NCI-H1092 (cell line): ENCODE measurements at places on chromosomes 5 and 9.

GRCh38 chr5:32278406-32278805 lies 34.3 kb downstream of the MTMR12 start:
- no peak for DNase-seq

DNA sequence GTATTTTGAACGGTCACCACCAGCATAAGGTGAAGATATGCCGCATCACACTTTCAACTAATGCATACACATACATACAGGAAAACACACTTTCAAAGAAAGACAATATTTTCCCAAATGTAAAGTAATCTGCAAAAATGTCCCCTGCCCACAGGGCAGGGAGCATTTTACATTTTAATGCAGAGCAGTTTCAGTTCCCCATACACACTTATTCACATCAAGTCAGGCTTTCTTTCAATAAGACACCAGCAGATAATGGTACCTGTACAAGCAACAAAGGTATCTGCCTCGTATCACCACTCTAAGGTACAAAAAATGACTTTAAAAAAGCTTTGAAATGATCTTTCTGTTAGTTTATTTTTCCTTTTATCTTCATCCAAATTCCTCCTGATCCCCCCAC lies 247.1 kb upstream of the CCNG1 start:
- no peak for DNase-seq

GRCh38 chr5:120624021-120624563 lies 160.0 kb downstream of the PRR16 start:
- no peak for DNase-seq

- no peak for DNase-seq
Measured at GRCh38 chr5:58458141-58458742, 1.6 kb downstream of the PLK2 start.

GRCh38 chr5:150064681-150065220 lies 21.6 kb downstream of the CSF1R start:
- DNase-seq = no peak

DNA sequence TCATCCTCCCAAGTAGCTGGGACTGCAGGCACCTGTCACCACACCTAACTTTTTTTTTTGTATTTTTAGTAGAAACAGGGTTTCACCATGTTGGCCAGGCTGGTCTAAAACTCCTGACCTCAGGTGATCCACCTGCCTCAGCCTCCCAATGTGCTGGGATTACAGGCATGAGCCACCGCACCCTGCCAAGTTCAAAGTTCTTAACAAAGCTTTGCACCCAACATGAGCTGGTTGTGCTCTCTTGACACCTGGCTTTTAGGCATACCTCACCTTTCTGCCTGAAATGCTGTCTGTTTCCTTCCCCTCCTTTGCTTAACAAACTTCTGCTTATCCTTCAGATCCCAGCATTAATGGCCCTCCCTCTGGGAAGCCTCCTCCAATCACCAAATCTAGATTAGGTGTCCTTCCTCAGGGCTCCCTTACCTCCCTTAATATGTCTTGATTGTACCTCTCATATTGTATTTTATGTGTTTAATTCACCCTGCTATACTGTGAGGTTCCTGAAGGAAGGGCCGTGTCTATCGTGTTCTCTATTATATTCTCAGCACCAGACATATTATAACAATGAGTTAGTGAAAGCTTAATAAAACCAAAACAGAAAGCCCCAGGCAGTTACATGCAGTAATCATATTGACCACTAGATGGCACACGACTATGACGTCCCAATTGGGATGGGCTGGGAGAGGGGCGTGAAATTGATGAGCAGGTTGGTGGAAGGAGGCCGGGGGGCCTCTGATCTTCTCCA lies 62.9 kb upstream of the PPARGC1B start:
- DNase-seq = no peak

DNA sequence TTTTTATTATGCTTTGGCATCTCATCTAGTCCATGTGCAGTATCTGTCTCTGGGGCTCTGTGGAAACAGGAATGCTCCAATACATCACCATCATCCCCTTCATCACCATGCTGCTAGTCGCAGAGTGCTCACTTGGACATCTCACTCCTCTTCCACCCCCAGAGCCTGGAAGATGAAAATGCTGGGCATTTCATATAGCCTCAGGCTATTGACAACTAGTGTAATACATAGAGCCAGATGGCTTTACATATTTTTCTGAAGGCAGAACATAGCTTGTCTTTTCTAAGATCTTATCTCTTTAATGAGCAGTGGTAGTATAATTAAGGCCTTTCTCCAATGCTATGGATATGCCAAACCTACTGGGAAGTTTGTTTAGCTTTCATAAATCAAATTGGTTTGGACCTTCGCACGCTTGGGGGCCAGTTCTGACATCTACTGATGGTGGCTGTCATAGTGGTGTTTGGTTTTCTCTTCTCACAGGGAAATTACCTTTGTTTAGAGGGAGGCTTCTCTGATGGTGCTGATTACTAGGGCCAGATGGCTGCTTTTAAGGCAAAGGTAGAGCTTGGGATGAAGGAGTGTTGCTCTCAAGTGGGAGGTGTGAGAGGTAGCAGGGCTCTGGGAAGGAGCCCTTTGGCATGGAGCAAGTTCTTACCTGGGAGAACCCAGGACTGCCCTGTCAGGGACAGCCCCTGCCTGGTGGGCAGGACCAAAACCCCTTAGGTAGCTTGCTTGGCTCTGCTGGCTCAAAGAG lies 63.1 kb upstream of the CXCL14 start:
- DNase-seq = no peak

DNA sequence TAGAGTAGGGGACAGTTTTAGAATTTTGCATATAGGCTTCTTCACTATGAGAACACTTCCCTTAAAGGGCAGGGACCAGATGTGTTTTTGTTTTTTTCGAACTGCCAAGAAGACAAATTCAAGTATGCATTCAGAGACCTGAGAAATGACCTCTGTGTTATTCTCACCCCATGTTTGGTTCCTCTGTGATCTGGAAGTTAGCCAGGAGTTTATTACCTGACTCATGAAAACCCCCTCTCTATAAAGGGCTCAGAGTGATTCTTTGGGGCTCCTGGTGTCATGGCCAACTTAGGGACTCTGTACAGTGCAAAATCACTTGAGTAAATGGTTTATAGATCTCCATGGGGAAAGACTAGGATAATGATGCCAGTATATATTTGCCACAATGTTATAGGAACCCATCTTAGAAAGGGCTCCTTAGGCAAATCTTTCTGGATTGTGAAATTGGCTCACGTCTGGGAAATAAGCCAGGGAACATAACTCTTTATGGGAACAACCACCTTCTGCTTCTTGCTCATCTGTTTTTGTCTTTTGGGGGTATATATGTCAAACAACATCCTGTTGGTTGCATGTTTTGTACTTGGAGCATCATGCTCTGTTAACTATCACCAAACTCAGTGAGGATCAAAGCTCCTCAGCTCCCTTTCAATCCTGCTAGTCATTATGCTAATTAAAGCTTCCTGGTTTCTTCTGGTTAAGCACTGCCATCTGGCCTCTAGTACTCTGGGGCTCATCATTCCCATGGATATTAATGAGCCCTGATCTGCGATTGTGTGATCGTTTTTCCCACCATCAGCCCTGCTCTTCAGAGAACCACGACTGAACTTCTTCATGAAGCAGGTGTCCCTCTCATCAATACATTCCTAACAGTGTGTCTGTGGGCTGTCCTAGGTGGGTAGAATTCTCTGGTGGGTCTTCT lies 173.4 kb upstream of the CDH12 start:
- no peak for DNase-seq

DNA sequence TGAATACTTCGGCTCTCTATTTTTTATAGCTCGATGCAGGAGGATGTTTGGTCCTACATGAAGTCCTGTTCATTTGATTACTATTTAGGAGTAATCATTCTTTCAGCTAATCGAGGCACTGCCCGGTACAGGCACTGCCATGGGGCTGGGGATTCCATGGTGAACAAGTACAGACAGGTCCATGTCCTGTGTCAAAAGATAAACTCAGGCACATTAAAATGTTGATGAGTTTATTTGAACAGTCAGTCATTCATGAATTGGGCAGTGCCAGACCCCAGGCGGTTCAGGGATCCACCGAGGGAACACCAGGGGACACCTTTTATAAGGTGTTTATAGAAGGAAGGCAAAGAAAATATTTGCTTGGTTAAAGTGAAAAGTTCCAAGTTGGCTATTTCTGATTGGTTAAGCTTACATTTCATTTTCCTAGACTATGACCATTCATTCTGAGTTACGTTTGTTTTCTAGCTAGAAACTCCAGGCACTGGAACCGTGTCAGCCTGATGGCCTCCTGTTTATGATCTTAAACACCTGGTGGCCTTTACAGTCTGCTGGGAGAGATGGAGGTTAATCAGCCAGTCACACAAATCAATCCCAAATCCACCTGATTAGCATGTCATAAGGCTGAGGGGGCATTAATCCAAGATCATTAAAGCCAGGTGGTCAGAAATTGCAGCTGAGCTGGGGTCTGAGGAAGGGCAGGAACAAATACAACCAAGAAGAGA lies 47.0 kb upstream of the TDRD7 start:
- DNase-seq = no peak

DNA sequence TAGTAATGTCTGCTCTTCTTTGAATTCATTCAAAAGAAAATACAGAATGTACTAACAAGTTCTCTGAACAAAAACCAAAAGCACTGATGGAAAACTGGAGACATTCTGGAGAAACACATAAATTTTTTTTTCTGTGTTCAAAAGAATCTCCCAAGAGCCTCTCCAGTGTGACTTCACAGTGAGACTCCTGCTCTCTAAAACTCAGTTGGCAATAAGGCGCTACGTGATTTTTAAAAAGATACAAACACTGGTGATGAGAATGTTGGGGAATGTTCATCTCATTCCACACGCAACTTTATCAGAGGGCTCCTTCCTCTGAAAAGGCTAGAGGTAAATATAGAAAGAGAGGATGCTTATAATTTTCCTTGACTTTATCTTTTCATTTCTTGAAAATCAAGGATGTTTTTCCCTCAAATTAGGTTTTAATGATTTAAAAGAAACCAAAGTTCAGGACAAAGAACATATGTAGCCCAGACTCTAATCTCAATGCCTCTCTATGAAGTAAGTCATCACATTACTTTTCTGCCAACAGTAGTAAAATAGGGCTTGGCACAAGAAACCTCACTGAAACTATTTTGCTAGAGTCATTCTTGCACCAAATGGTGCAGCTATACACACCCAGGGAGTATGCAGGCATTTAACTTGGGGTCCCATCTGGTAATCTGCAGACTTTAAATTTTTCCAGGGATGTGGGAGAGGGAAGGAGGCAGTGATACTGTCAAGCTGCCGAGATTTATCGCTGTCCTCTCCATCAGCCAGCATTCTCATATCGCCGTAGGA lies 12.9 kb upstream of the AOPEP start:
- no peak for DNase-seq

DNA sequence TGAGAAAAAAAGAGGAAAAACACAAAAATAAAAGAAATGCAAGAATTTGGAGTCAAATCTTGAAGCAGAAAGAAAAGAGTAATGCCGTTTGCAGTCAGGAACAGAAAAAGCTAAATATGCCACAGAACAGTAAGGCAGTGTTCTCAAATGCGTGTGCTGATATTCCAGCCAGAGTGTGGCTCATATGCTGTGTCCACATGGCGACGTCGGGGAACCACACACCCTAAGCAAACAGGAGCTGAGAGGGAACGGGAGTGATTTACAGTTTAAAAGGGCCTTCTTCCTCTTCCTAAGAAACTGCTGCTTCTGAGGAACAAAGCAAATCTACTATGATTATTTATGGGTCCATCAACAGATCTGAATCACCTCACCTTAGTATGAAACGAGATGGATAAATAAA lies 42.7 kb downstream of the DDX31 start:
- DNase-seq = no peak

DNA sequence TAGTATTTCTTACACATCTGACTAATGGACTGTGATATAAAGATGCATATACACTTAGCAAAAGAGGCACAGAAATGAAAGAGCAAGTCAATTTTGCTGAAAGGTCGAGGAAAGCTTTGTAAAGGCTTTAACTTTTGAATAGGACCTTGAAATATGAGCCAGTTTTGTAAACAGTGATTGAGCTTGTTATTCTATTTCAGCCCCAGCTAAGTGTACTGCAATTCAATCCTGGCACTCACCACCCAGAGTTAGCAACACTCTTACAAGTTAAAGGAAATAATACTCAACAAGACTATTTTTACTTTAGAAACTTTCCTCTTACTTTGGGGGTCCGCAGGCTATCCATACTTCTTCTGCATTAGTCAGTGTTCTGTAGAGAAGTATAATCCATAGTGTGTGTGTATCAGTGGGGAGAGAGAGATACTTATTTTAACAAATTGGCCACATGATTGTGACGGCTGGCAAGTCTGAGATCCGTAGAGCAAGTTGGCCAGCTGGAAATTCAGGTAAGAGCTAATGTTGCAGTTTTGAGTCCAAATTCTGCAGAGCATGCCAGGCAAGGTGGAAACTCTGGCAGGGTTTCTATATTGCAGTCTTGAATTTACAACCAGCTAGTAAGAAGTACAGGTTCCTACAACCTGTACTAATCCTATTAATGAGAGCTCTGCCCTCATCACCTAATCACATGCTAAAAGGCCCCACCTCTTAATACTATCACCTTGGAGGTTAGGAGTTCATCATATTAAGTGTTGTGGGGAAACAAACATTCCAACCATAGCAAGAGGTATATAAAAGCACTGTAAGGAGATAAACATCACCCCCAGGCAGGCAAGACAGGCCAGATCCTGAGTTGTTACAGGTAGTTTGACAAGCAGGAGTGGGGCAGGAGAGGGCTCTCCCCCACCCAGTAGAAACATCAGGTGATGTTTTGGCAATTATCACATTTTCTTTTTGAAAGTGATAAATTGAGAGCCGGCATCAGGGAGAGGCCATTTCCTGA lies 33.6 kb downstream of the IL7R start:
- DNase-seq = no peak

DNA sequence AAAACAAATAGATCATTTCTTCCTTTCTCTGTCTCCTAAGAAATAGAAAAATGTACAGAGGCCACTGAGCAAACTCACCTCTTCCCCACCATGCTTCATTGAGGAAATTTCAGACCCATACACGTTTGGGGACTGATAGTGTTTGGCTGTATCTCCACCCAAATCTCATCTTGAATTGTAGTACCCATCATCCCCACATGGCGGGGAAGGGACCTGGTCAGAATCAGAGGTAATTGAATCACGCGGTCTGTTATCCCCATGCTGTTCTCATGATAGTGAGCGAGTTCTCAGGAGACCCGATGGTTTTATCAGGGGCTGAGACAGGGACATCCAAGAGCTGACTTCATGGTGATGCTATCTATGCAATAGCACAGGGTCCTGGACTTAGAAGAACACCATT lies 1655.8 kb downstream of the MAT2B start:
- DNase-seq = no peak
